NCI-H1417 treated with DMSO at 0.1 percent for 48 hours (cell line): ENCODE measurements at places on chromosomes 12 and 14.

DNA sequence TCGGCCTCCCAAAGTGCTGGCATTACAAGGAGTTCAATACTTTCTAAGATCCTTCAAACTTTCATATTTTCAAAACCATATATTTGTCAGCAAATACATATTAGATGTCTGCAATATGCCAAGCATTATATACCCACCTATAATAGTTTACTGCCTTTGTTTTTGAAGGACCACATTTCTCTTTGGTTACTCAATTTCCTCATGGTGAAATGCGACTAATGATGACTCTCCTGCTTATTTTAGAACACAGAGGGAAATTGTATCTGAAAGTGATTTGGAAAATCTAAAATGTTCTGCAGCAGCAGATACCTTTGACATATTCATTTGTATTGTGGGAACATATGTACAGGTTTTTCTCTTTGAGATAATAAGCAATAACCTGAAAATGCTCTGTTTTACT is 2.7 kb upstream of the CNTN1 start:
- DNase-seq, result no peak

GRCh38 chr14:106562451-106562850 is 1036.1 kb downstream of the TMEM121 start:
- DNase-seq, result no peak

DNA sequence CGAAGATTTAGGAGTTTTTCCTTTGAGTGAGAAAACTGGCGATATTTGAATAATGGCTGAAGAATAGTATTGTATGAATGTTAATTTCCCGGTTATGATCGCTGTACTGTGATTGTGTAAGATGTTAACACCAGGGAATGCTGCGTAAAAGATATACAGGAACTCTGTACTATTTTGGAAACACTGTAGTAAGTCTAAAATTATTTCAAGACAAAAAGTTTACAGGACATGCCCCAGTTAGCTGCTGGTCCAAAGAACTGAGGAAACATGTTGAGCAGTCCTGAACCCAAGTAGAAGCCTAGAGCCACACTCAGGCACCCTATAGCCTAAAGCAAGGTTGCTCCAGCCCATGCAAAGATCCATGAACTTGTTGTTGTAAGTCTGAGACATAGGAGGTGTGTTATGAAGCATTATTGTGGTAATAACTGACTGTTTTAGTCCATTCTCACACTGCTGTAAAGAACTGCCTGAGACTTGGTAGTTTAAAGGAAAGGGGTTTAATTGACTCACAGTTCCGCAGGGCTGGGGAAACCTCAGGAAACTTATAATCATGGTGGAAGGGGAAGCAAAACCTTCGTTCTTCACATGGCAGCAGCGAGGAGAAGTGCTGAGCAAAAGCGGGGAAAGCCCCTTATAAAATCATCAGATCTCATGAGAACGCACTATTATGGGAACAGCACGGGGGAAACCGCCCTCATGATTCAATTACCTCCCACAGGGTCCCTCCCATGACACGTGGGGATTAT is 99.8 kb upstream of the RESF1 start:
- DNase-seq, result no peak

DNA sequence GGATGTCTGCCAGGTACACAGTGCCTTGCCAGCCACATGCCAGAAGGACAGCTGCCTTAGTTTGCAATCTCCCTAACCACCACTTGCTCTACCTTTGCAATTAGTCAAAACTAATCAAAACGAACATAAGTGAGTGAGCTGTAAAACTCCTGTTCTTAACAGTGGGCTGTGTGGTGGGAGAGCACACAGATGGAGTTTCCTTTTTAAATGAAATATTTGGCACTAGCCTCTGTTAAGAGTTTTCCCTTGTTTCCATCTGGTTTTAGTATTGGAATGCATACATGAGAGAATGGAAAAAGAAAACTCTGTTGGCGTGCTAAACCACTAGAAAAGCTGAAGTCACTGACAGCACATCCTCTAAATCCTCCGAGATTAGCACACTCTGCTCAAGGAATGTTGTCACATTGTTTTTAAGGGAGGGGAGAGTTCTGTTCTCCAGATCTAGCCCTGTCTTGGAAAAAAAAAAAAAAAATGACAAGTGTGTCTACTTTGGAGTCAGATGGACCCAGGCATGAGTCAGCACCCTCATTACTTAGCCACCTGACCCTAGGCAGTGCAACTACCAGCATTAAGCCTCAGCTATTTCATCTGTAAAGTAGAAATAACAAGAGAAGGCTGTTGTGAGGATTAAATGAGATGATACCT is 83.9 kb downstream of the STXBP6 start:
- DNase-seq, result no peak

DNA sequence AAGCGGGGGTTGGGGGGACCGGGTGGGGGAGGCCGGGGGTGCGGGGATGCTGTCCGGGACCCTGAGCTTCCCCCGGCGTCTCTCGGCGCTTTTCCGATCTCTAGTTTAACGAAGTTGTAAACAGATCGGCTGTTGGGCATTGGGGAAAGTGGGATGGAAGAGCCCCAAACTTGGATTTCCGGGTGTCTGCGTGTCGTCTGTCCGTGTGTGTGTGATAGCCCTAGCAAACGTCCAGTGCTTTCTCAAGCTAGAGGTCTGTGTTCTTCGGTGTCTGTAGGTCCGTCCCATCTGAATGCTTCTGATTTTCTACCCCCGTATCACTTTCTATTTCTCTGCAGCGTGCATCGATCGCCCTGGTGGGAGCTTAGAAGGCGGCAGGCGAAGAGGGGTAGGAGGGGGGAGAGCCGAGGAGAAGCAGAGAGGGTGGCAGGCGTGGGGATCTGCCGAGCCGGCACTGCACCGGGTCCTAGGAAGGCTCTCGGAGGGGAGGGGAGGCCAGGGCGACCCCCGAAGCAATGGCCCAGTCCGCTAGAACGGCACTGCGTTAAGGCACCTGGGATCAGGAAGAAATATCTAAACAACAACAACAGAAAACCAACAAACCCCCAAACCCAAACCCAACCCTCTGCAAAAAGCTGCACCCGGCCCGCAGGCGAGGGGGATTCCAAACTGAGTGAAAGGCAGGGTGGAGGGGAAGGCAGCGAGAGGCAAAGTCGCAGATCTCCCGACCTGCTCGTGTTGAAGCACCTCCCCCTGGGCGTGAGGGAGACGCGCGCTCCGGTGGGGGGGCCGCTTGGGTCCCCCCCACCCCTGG is 1.0 kb downstream of the KCNA1 start:
- no peak for DNase-seq

- no peak for DNase-seq
Measured at GRCh38 chr12:131139363-131140068, 185.8 kb downstream of the ADGRD1 start.

- DNase-seq, result no peak
Measured at GRCh38 chr14:32426586-32427388, 97.7 kb downstream of the AKAP6 start.

DNA sequence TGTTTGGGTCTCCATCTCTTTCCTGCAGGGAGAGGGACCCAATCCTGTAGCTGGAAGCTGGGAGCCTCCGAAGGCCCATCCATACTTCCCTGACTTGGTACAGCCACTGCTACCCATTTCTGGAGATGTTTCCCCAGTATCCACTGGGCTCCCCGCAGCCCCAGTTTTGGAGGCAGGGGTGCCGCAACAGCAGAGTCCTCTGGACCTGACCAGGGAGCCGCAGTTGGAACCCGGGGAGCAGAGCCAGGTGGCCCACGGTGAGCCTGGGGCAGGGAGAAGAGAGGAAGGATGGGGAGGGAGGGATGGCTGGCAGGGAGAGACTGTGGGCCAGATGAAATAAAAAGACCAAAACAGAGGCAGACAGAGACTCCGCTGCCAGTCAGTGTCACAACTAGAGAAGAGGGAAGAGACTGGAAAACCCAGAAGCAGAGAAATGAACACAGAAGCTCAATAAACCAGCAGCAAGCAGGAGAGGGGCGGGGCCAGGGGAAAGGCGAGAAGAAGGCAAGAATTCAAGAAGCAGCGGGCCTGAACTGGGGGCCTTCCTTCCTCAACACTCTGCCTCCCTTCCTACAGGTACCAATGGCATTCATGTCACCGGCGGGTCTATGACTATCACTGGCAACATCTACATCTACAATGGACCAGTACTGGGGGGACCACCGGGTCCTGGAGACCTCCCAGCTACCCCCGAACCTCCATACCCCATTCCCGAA is 6.3 kb downstream of the LTBR start:
- no peak for DNase-seq

GRCh38 chr12:84356224-84356623 is 556.4 kb downstream of the SLC6A15 start:
- DNase-seq, result no peak

- DNase-seq, result no peak
Measured at GRCh38 chr12:118327391-118327790, 45.3 kb downstream of the TAOK3 start.

GRCh38 chr12:58728397-58728796 is 191.9 kb downstream of the LRIG3 start:
- DNase-seq, result no peak

DNA sequence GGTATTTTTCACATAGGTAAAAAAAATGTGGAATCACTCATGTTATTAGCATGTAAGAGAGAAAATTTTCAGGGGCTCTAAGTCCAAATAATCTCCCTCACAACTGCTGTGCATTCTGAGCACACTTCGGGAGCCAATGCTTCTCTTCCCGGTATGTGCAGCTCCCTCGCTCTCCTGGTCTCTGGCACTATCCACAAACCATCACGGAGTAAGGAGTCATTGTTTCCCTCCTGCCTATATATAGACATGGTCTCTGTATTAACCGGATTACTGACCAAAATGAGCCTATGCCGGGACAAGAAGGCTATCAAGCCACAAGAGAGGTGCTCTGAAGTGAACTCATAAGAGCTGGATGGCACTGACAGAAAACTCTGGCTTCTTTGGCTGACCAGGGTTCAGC is 13.4 kb downstream of the HECTD4 start:
- DNase-seq, result no peak

- DNase-seq, result no peak
Measured at GRCh38 chr12:1094714-1095113, 103.7 kb downstream of the ERC1 start.

GRCh38 chr14:95362138-95362494 is 42.4 kb upstream of the CLMN start:
- no peak for DNase-seq

GRCh38 chr14:59828276-59828675 is 42.3 kb downstream of the RTN1 start:
- no peak for DNase-seq

DNA sequence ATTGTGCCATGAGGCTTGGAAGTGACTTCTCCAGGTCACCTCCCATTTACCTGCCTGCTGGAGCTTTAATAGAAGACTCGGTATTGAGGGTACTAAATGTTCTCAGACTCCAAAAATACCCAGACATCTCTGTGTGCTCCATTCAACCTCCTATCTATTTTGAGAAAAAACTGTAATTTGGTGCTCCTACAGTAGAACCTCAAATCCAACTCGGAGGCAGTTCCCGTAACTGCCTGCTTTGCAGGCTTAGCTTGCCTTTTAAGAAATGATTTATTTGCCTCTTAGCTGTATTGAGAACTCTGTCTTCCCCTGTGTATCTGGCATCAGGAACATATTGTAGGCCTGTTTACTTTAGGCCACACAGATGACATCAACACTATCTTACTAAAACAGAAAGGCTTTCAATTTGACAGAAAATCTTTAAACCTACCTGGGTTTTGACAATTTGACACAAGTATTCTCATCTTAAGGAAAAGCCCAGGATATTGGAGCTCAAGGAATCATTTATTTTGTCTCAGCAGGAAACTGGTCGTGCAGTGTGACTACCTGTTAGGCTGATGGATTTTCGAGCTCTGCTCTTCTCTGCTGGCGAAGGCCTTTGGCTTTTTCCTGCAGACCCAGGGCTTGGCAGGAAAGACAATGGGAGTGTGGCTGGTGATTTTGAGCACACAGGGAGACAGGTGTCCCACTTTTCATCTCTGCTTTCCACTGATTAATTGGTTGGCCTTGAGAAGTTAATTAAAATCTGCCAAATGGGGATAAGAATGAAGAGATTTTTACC is 314.8 kb downstream of the SNAPC1 start:
- no peak for DNase-seq

GRCh38 chr12:47901063-47901717 is 3.6 kb downstream of the VDR start:
- no peak for DNase-seq

DNA sequence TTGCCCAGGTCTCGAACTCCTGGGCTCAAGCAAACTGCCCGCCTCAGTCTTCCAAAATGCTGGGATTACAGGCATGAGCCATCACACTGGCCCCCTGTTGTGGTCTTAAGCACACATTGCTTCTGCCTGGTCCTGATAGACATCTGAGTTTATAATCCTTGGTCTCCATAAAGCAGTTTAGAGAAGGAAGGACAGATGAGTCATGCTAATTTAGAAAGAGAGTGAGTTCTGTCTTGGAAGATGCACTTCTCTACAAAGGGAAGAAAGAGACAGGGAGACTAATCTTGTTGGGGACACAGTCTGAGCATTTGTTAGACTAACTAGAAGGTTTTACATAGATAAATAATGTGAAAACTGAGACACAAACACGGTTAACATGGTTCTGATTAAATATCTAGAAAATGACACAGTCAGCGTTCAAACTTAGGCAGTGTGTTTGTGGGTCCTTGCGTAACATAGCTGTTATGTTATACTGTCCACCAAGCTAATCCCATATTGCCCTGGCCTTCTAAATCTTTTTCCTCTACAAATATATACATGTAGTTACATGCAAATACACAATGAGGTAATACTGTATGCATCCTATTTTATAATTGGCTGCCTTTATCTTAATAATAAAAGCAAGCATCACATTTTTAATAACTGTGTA is 31.0 kb downstream of the SAMD4A start:
- DNase-seq, result no peak

GRCh38 chr12:27779920-27780611 is at the start of the genes KLHL42 and MANSC4:
Gene KLHL42, plus strand, starts transcription at chr12:27780233. Its CDS starts 98 bp downstream, at chr12:27780331.
Gene MANSC4, minus strand, starts transcription at chr12:27780236. Its CDS starts 8,960 bp downstream, at chr12:27771276.
- peak; percentile 45 for DNase-seq

DNA sequence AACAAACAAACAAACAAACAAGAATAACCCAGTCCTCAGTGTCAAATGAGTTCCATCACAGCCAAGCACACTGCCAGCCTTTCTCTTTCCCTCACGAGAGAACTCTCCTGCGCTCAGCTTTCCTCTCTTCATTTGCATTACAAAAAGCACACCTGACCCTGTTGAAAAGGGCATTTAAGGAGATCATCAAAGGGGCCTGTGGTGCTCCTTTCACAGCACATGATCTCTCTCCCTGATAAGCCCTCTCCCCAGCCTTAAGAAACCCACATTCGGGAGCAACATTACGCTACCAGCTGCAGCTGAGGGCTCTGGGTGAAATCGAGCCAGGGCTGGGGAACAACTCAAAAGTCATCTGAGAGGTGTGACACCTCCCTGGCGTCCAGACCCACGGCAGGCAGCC is 165.6 kb upstream of the TMCC3 start:
- no peak for DNase-seq

DNA sequence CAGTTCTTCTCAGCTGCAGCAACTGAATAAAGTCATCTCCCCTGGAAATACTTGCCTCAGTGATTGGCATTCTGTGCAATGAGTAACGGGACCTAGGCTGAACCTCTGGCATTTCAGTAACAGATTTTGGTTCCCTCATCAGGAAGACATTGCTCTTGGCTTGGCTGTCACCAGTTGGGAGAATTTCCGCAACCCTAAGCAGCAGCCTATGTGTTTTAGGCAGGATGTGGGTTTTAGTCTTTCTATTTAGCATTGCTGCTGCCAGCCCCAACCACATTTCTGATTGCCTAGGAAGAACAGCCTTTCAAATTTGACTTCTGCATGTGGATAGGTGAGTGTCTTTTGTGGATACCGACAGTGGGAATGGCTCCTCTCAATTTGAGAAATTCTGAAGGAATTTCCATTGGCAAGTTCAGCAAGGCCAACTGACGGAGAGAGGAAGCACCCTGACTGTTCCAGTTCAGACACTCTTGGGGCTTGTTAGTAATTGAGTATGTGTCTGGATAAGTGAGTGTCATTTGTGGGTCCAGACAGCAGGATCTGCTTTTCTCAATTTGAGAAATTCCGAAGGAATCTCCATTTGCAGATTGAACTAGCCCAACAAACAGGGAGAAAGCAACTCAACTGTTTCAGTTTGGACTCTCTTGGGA is 19.0 kb upstream of the CLEC2A start:
- no peak for DNase-seq
